Upper lobe of left lung (tissue), 6 donors: ENCODE measurements at places on chromosomes 7 and 10. TPM values are rescaled to one million over a fixed set of nuclear protein-coding genes. Genes with fewer than 3 reads are reported as not detected.

KIF20B gene
- 5.6 TPM for total RNA-seq

PODXL gene
- 108 TPM for total RNA-seq

NME8 gene
- 1.1 TPM for total RNA-seq

NFE2L3 gene
- total RNA-seq = 13.8 TPM

FGFBP3 gene
- 1.6 TPM for total RNA-seq

AVPI1 gene
- total RNA-seq = 41.9 TPM

TMEM229A gene
- total RNA-seq = not detected

ZNF25 gene
- total RNA-seq = 21.0 TPM

CPEB3 gene
- 5.2 TPM for total RNA-seq

DNAH11 gene
- 4.2 TPM for total RNA-seq

CPVL gene
- total RNA-seq = 35.3 TPM

HOXA6 gene
- total RNA-seq = not detected

SLC26A3 gene
- total RNA-seq = not detected

POU6F2 gene
- 0.22 TPM for total RNA-seq

EPHA1 gene
- 15.6 TPM for total RNA-seq

LRIT1 gene
- not detected for total RNA-seq

SLC26A5 gene
- 3.2 TPM for total RNA-seq

AVL9 gene
- 31.5 TPM for total RNA-seq

NPSR1 gene
- not detected for total RNA-seq

ZNF800 gene
- 32.2 TPM for total RNA-seq
